ENCODE measurements at places on chromosomes 3 and 15.

- no peak for DNase-seq
Measured at GRCh38 chr3:143165211-143165610, 45.6 kb downstream of the CHST2 start.

DNA sequence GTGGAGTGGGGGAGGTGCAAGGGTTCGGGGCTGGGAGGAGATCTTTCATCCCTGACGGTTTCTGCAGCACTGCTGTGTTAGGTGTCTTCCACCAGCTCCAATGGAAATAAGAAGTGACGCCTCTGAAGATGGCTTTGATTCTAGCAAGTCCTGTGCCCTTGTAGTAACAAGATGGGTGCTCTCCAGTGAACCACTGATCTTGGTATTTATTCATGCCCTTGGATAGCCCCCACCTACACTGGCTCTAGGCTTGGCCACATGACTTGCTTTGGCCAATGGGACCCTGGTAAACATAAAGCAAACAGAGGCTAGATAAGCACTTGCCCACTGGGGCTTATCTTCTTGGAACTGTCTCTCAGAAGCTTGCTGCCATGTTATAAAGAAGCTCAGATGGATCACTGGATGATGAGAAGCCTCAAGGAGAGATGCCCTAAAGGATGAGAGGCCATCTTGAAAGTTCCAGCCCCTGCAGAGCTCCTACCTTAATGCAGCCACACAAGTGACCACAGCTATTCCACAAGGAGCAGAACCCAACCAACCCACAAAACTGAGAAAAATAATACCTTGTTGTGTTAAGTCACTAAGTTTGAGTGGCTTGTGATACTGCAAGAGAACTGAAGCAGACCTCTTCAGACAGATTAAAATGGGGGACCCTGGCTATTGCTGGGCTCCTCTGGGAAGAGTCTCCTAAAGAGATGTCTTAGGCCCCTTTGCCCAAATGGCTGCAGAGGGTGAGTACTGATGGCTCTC lies 137.9 kb downstream of the PDCD6IP start:
- no peak for DNase-seq

GRCh38 chr3:156812521-156813335 lies 13.4 kb upstream of the LEKR1 start:
- no peak for DNase-seq

DNA sequence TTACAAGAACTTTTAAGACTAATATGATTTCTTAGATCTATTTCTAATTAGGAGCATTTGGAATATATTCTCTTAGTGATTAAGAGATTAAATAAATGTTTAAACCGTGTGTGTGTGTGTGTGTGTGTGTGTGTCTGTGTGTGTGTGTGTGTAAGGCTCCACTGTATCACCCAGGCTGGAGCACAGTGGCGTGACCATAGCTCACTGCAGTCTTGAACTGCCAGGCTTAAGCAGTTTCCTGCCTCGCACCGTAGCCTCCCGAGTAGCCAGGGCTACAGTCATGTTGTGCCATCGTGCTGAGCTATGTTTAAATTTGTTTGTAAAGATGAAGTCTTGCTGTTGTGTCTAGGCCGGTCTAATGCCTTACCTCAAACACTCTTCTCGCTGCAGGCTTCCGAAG lies 109.4 kb downstream of the KLHL25 start:
- DNase-seq: no peak

DNA sequence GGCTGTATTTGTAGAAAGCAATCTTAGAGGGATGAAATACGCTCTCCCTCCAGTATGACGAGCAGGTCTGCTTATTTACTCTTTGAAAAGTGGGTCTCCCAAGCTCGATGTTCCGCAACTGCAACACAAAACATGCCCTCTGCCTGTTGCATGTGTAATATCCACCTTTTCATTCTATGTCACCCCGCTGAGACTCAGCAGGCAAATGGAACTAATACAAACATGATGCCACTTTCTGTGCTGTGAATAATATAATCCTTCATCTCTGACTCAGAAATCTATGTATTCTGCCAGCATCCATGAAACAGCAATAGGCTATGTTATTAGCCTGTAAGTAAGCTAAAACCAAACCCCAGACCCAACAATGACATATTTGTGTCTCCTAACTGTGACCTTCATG lies 200.8 kb upstream of the TMCO5A start:
- no peak for DNase-seq

GRCh38 chr3:151558661-151559060 lies 97.8 kb upstream of the IGSF10 start:
- DNase-seq: no peak

DNA sequence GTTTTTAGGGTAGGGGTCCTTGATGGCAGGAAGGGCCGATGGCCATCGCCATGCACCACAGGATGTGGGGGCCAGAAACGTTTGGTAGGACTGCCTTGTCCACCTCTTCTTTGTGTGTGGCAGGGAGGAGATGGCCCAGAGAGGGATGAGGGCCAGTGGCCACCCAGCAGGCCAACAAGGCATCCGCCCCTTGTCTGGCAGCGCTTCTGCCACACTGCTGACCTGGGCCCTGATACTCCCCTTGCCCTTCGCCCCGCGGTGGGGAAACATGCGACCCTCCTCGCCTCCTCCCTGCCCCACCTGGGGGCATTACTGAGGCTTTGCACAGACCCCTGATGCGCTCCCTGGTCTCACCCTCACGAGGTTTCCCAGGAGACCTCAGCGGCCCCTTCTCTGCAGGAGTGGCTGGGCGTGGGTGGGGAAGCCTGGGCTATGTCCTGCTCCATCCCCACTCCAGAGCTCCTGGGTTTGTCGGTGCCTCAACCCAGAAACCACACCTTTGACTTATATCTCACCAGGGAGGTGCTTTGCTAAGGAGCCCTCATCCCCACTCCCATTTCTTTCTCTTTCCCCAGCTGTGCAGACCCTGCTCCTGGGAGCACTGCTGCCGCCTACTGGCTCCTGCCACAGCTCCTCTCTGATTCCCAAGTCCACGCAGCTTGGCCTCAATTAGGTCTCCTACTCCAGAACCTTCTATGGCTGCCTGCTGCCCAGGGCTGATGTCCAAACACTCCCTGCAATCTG lies 38.7 kb downstream of the FEM1B start:
- no peak for DNase-seq

- no peak for DNase-seq
Measured at GRCh38 chr3:42961633-42962032, 17.5 kb upstream of the GASK1A start.

DNA sequence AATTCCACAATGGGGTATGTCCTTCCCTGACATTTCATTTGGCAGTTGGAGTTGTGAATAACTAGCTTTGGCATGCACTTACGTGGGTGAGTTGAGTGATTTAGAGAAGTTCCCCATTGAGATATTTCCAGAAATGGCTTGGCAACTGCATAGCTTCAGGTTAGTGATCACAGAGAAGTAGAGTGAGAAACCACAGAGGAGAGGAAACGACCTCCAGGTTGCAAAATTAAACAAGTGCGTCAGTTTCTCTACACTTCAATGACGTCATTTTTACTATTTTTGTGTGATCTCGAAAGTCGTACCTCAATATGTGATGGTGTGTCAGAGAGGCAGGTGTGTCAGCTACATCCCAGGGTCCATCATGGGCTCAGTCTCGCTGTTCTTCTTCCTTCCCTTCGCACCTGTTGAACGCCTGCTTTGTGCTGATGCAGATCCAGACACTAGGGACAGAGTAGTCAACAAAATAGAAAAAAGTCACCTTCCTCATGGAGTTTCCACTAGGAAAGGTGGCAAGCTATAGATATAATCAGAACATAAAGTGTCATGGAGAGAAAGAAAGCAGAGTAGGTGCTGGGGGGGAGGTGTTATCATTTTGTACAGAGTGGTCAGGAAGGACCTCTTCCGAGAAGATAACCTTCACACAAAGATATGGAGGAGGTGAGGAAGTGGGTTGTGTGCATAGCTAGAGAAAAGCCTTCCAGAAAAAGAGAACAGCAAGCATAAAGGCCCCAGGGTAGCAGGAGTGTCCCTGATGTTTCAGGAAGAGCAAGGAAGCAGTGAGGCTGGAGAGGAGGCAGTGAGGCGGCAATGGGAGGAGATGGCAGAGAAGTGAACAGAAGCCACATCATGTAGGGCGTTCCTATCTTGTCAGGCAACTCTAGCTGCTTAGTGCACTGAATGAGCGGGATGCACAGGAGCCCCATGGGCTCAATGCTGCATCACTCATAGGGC lies 75.6 kb downstream of the MCTP2 start:
- DNase-seq: no peak

DNA sequence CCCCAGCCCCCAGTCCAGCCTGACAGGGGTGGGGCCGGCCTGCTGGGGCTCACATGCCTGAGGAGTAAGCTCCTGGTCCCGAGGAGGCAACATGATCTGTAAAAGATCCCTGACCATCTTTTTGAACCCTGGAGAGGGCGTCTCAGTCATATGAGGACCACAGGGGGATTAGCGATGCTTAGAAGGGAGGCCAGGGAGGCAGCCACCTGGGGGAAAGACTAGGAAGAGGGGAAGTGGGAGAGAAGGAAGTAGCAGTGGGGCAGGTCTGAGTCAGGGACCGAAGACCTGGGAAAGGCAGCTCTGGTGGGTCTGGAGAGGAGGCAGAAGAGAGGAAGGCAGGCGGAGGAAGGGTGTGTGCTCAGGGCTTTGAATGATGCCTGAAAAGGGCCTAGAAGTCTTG lies 18.9 kb downstream of the PIF1 start:
- DNase-seq: no peak

DNA sequence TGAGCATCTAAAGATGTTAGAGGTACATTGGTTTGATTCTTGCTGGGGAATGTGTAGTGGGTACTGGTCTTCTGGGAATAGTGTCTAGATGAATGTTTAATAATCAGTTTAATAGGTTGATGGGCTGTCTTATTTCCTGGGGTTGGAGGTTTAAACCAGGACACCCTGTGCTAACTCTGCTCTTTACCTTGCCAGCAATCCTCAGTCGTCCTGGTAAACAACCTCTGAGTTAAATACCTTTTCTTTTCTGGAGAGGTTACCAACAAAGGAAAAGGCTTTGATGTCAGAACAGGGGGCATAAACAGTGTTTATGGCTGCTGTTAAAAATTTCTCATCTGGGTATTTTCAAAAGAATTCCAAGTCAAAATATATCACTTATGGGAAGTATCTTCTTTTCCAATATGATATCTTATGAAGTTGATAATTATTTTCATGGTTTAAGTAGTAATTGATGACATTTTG lies 23.5 kb downstream of the MITF start:
- no peak for DNase-seq

Measured in stimulated activated CD8-positive, alpha-beta memory T cell treated with anti-CD3 and anti-CD28 coated beads, Interleukin-7, amount 100 ng/mL, for 1 hour (primary cell).